ENCODE measurements at places on chromosomes 1 and 21.
A peak's percentile ranks its signal among the peaks of the same experiment; 100 is the strongest.

DNA sequence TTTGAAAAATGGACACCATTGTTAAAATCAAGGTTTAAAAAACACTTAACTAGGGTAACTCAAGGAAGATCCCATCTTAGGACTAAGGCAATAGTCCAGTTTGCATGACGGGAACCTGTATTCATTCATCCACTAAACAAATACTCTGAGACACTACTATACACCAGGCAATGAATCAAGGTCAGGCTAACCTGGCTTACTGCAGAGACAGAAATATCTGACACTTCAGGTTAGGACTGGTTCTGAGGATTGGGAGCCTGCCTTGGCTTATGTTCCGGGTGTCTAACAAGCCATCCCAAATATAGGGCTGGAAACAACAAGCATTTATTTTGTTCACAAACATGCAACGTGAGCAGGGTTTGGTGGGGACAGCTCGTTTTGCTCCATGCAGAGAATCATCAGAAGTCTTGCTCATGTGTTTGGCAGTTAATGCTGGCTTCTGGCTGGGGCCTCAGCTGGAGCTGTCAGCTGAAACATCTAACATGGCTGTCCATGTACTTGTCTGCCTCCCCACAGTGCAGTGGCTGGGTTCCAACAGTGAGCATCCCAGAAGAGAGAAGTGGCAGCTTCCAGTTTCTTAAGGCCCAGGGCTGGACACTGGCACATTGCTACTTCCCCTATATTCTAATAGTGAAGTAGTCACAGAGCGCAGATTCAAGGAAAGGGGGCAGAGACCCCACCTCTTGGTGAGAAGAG is 37.0 kb upstream of the CAMK1G start:
- no peak for DNase-seq

- no peak for DNase-seq
These were observed 127.7 kb upstream of the AJAP1 start for GRCh38 chr1:4526747-4527146.

DNA sequence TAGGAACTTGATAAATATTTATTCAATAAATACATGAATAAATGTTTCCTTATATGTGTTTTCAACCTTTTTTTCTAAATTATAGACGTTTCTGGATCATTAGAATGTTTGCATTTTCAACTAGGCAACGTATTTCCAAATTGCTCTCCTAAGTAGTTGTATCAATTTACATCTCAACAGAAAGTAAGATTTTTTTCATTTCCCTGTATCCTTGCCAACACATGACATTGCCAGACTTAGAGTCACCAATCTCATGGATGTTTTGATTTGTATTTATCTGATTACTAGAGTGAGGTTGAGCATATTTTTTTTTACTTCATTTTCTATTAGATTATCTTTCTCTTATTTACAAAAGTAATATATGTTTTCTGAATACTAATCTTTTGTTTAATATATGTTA is 22.2 kb upstream of the SMG7 start:
- no peak for DNase-seq

- DNase-seq, result no peak
These were observed 14.8 kb downstream of the CTSK start for GRCh38 chr1:150793221-150793620.

DNA sequence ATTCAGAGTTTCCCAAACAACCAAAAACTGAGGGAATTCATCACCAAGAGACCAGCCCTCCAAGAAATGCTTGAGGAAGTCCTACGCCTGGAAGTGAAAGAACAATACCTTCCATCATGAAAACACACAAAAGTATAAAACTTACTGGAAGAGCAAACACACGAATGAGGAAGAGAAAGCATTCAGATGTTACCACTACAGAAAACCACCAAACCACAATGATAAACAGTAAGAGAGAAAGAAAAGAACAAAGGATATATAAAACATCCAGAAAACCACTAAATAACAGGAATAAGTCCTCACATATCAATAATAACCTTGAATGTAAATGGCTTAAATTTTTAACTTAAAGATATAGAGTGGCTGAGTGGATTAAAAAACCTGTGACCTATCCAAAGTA is 58.5 kb upstream of the BCL10 start:
- DNase-seq, result no peak

DNA sequence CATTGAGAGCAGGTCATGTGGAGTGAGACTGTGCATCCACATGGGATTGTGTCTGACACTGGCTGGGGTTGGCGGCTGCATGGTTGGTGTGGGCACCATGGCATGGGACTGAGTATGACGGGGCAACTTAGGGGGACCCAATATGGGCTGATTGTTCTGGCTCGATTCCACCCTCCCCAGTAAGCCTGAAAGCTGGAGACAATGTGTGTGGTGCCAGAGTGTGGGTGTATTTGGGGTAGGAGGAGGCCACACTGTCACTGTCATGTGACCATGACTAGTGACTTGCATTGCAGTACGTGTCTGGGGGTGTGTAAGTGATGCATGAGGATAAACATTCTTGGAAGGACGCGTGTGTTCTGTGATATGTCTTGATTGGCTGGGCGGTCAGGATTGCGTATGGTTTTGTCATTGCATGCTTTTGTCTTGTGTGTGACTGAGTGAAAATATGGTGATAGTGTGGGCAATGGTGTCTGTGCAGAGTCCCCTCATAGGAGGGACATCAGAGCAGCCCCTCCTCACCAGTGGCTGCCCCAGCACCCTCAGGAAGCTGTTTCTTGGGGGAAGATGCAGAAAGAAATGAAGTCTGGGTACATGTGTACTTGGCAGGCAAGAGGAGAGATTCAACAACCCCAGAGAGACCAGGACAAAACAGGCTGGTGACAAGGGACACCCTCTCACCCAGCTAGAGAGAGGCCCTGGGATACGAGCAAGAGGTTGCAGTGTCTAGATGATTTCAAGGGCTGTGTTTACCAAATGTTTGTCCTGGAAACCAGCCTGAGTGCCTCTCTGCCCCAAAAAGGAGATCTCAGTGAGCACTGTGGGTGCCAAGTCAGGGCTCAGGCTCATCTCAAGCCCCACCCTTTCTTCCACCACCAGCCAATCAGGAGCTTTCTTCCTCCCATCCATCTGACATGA is 36.3 kb downstream of the SDC3 start:
- DNase-seq, result no peak

DNA sequence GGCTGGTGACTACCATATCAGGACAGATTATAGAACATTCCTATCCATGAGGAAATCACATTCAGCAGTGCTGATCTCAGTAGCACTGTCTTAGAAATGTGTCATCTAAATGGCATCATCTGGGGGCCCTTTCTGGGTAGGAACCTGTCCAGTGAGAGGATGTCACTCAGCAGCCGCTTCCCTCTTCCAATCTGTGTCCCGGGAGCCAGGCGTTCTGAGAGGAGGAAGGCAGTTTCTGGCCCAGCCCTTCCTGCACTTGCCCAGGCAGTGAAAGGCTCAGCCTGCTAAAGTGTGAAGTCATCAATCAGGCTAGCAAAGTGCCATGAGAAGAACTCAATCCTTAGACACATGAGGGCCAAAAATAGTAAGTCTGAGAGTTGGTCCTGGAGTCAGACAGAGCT is 25.6 kb downstream of the RAB4A start:
- DNase-seq, result no peak

DNA sequence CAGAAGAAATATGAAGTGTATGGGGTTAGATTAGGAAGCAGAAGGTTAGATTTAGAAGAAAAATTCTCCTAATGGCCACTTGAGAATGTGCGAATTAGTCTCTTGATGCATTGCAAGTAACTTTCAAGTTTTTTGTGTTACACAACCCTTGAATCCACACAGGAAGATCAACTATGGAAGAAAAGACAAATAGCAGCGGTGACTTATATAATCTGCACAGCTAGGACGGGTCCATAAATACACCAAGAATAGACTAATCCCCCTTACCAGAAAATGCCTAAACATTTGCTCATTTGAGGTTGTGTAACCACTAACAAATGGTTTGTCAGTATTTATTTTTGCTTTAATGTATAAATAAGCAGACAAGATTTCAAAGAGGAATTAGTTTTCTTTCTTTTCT is 182.6 kb downstream of the TGFB2 start:
- DNase-seq, result no peak

DNA sequence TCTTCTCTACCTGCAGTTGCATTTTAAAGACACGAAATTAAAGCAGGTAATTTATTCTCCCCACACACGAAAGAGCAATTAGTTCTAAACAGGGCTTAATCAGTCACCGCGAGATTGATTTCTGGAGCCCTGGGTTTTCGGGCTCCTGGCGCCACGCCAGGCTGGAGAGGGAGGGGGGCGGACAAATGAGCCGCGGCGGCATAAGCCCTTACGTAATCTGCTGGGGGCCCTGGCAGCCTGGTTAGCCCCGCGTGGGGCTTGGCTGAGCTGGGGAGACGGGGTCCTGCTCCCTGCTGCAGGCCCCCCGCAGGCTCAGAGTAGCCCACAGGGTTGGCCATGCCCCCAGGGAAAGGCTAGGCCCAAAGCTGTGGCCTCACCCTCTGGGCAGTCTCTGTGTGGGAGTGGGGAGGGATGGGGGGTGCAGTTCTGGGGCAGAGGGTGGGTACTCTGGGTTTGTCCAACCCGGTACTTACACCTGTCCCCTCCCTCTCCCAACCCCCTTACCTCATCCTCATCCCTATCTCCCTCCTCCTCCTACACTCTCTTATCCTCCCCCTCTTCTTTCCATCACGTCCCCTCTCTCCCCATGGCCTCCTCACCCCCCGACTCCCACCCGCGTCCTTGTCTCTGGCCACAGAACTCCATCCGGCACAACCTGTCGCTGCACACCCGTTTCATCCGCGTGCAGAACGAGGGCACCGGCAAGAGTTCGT is 19.9 kb downstream of the FOXO6 start:
- DNase-seq, result no peak

DNA sequence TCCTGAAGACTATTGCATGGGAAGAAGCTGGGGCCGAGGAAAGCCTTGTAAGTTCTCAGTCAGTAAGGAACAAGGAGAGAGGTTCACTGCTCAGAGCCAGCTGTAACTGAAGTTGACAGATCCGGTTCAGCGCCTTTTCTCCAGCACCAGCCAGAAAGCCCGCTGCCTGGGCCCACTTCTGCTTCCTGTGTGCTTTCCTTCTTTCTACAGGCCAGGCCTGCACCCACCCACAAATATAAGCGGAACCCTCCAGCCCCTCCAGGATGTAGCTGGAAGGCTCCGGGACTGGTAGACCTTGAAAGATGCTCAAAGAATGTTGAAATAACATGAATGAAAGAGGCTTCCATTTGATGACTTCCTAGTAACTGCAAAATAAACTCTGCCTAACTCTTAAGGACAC is 38.8 kb downstream of the PARP1 start:
- no peak for DNase-seq

DNA sequence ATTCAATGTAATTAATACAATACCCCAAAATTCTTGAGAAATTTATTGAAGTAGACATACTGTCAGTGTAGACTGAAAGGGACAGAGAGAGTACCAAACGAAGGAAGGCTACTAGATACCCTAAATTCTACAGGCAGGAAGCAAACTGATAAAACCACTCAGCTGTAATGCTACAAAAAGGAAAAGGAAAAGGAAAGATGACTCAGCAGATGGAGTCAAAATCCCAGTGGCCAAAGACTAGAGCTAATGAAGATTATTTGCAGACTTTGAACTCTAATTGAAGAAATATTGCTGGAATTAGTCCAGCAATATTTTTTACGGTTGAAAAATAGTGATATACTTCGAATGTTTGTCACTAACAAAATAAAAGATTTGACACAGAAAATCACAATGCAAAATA is 671.9 kb downstream of the BRINP3 start:
- no peak for DNase-seq

GRCh38 chr1:53521924-53522552 is 62.8 kb downstream of the DMRTB1 start:
- no peak for DNase-seq

GRCh38 chr1:7975212-7975865 is 13.8 kb downstream of the PARK7 start:
- DNase-seq, result peak; percentile 61

- DNase-seq, result no peak
These were observed 148.4 kb downstream of the CD247 start for GRCh38 chr1:167369933-167370332.

Measured in H54 (cell line).